ENCODE measurements at places on chromosomes 1 and 21. TPM values are rescaled to one million over a fixed set of nuclear protein-coding genes. Genes with fewer than 3 reads are reported as not detected.

DNA sequence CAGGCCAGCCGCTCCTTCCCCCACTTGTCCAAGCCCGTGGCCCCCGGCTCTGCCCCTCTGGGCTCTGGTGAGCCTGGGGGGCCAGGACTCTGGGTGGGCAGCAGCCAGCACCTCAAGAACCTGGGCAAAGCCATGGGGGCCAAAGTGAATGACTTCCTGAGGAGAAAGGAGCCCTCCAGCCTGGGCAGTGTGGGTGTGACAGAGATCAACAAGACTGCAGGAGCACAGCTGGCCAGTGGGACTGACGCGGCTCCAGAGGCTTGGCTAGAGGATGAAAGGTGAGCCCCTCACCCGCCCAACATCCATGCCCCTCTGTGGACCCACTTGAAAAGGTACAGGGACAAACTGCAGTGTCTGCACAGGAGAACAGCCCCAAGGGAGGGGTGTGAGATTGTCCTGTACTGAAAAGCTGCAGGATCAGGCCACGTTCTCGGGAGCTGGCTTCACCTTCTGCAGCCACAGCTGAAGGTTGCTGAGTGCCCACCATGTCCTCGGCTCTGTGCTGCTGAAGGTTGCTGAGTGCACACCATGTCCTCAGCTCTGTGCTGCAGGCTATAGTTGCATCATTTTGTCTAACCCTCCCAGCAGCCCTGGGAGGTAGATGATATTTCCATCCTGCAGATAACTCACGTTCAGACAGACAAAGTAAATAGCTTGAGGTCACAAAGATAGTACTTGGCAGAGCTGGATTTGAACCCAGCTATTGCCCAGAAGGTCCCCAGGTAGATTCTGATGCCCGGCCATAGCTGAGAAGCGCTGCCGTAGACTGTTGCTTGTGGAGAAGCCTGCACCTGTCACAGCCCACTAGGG lies 618 bp downstream of the C1orf226 start:
- no peak for DNase-seq

- no peak for DNase-seq
Measured at GRCh38 chr1:243301059-243301458, 45.2 kb downstream of the SDCCAG8 start.

DNA sequence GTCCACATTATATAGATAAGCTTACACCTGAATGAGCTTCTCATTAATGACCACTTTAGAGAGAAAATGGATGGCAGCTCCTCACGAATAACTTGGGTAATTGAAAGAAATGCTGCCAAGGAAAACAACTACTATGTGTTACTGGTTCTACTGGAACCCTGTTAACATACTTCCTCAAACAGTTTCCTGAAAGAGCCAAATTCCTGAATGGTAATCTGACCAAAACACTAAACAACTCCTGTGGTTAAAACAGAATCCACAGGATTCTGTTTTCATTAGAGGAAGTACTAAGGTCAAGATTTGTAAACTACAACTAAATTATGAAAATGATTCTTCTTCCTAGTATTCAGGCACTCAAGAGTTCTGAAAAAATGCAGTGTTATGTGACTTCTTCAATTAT lies 107.2 kb downstream of the DNM3 start:
- DNase-seq: no peak

LYPD8 gene
- not detected for total RNA-seq

OLIG2 gene
- total RNA-seq: not detected

Data from left ventricle myocardium superior (tissue), 1 donor.